Fibroblast of skin of left quadriceps (primary cell): ENCODE measurements at places on chromosomes 16 and 17.

GRCh38 chr16:67847064-67847861 lies at the start of gene CENPT:
Gene CENPT (minus strand): TSS chr16:67847693. CDS start chr16:67833859, 13,834 bp downstream.
- DNase-seq, result no peak

DNA sequence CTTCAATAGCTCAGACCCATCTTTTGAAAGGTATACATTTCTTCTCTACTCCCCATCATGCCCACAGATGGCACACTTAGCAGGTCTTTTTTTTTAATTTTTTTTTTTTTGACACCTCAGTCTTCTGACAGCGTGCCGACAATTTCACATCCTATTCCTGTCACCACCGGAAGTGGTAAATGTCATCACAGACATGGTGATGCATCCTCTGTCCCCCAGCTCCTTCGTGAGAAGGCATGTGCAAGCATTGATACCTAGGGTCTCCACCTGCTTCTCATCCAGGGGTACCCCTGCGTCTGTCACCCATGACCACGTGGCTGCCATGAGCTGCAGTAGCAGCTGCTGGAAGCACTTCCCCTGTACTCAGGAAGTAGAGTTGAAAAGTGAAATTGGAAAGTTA lies 35.6 kb downstream of the ELAC2 start:
- DNase-seq, result no peak

DNA sequence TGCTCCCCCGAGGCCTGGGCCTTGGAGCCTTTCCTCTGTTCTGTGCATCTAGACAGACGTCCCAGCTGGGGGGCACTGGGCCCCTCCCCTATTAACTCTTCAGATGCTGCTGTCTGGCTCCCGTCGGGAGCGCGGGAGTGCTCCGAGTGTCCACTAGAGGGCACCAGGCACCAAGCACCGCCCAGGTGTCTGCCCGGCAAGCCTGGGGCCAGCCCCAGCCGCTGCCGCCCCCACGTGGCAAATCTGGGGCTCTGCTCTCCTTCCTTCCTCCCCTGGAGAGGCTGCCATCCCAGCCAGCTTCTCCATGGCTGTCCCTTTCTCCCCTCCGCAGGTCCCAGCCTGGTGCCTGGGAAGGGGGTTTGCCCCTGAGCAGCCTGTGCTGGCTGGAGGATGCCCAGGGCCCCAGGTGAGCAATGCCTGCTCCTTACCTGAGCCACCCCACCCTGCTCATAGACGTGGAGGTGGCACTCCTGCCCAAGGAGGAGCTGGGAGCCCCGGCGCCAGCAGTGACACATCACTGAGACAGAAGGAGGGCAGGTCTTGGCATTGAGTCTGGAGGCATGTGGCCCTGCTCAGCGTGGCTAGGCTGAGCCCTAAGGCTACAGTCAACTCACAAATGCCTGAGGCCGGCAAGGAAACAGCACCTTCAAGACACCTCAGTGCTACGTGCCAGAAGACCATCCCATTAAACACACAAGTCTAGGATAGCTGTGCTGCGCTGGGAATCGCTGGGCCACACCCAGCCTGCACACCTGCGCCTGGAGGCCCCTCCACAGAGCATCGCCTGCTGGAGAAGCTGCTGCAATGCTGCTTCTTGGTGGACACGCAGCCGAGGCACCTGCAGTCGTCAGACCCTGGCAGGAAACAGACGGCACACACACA lies 19.7 kb downstream of the TMEM235 start:
- DNase-seq, result peak; percentile 63

GRCh38 chr17:4607773-4608187 lies 23.5 kb downstream of the SMTNL2 start:
- DNase-seq, result peak; percentile 31

GRCh38 chr17:48995974-48996721 lies 1.0 kb upstream of the IGF2BP1 start:
- no peak for DNase-seq

- DNase-seq, result no peak
These were observed 57.4 kb downstream of the PLCG2 start for GRCh38 chr16:81836279-81837054.

GRCh38 chr17:38439436-38439835 lies 11.2 kb downstream of the ARHGAP23 start:
- no peak for DNase-seq

GRCh38 chr16:61829631-61830030 lies 206.6 kb downstream of the CDH8 start:
- DNase-seq, result no peak

DNA sequence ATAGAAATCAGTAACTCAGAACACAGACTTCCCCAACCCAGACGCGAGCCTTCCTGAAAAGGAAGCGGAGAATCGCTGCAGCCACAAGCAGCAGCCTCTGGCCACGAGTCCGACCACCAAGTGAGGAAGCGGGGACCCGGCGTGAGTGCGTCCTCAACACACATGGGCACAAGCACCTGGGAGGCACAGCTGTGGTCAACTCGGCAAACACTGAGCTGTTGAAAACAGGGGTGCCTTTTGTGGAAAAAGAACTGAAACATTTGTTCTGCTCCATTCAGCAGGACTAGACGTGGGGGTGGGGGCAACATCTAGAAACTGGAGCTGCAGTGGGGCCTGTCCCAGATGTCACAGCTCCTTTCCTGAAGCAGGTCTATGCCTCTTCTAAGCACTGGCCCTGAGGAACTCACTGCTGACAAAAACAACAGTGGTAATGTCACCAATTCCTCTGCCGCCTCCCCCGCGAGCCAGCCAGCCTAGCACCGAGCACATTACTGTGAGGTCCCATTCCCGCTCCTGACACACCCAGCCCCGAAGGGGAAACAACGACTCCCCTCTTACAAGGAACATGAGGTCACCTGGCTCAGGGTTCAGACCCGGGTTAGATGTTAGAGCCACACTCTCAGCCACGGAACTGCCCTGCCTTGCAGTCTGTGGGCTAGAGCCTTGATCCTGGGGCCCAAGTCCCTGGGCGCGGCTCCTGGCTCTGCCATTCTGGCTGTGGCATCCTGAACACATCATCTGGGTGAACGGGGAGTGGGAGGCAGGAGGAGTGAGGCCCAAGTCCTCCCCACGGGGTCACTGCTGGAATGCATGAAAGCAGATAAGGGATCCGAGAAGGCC lies 29.0 kb downstream of the KDM8 start:
- no peak for DNase-seq

DNA sequence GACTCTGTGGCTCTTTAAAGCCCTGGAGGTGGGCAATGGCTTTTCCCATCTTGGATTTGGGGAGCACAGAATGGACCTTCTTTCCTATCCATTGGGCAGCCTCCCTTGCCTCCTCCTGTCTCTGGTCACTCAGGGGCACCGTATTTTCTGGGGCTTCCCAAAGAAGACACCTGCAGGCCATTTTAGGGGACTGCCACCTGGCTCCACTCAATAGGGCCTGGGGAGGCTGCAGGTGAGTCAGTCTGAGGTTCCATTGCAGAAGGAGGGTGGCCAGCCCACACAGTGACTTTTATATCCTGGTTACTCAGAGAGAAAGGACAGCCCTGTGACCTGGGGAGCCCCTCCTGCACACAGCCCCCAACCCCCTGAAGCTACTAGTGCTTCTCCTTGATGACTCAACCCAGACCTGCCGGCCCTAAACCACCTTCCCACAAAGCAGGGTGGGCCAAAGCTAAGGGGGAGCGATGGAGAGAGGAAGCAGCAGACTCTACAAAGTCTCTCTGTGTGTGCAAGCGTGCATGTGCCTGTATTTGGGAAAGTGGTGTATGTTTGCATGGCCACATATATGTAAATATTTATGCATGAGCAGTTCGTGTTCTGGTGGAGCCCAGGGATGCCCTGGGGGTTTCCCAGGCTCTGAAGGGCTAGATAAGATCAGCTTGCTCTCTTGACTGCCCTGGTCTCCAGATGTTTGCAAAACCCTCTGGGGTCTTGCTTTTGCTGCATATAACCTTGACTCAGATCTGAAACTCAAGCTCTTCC lies 5.0 kb downstream of the CX3CL1 start:
- no peak for DNase-seq

- no peak for DNase-seq
These were observed 745.2 kb downstream of the WWOX start for GRCh38 chr16:78844682-78845081.

DNA sequence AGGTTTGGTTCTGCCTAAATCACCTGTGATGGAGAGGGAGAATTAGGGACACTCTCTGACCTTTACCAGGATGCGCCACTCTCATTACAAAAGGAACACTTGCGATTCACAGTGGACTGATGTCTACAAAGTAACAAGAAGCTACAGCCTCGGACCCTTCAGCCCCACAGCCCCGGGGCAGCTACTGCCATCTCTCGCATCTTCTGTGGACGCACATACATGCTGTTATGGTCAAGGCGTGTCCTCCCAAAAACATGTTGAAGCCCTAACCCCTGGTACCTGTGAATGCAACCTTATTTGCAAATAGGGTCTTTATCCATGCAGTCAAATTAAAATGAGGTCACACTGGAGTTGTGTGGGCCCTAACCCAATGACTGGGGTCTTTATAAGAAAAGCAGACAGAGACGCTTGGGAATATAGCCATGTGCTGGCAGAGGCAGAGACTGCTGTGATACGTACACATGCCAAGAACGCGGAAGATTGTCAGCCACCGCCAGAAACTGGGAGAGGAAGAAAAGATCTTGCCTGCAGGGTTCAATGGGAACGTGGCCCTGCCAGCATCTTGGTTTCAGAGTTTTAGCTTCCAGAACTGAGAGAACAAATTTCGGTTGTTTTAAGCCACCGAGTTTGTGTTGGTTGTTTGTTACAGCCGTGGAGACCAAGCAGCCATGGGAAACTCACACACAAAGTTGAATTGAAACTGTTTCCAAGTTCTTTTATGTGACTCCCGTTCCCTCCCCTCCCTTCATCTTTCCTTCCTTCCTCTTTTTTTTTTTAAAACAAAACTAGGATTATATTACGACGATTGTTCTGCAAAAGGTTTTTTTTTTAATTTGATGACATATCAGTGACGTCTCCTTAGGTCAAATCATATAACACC lies 23.1 kb downstream of the ATP2C2 start:
- no peak for DNase-seq

DNA sequence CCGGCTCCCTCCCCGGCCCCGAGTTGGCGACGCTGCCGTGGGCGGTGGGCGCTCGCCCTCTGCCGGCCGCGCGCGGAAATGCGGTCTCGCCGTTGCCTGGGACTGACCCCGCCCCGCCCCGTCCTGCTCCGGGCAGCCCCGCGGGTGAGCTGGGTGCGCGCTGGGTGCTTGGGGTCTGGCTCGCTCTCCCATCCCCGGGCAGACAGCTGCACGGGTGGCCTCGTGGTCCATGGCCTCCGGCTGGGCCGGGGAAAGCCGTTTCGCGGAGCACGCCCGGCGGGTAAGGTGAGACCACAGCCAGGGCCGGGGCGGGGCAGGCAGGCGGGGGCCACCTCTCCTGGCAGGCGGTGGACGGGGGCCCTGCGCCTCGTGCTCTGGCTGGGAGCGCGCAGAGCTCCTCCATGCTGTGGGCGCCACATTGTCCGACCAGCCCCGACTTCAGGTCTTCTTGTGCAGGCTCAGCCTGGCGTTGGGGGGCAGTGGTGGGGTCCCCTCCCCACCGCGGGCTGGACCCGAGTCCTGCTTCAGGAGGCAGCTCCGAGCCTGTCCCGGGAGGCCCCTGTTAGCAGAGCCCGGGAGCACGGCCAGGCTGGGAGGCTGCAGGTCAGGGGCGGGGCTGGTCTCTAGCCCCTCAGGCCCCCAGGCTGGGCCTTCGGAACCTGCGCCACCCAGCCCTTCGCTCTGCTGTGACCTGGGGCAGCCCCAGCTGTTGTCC lies 7.0 kb upstream of the C1QTNF8 start:
- no peak for DNase-seq

DNA sequence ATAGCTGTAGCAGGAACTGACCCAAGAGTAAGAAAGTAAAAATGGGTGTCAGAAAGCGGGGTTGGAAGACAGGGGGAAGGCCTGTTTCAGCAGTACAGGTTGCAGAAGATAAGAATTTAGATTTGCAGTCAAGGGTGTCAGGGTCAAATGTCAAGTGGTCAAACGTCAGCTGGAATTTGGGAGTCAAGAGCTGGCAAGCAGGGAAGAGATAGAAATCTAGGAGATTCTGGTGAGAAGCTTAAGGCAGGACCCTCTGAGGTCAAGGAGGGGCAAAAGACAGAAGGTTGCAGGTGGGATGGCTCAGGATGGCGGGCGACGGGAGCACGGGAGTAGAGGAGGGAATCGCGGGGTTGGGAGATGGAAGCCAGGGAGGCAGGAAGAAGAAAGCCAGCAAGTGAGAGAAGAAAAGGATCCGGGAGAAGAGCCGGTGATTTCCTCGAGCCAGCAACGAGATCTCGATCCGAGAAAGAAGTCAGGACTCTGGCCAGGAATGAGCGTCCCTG lies 335 bp downstream of the SLC25A35 start:
- DNase-seq, result no peak

GRCh38 chr17:15042311-15042710 lies 222.8 kb downstream of the PMP22 start:
- DNase-seq, result no peak

DNA sequence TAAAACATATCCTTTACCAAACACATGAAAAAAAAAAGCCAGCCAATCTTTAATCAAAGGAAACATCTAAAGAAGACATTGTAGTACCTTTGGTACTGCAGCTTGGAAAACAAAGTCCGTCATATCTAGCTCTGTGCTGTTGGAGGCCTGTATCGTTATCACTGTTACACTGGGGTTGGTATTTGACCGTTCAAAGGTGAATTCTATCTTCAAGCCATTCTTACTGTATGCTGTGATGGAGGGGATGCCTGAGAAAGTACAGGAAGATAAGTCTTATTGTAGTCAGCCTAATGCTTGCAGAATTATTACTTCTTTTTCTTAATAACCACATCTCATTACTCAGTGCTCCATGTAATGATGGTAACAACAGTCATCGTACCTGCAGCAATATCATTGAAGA lies 14.4 kb upstream of the PHLPP2 start:
- no peak for DNase-seq

- no peak for DNase-seq
These were observed 23.9 kb upstream of the ARHGAP23 start for GRCh38 chr17:38404174-38404943.

GRCh38 chr17:80682372-80682771 lies 137.7 kb downstream of the RPTOR start:
- DNase-seq, result no peak

GRCh38 chr17:6422654-6423241 lies 12.2 kb downstream of the AIPL1 start:
- DNase-seq, result no peak

DNA sequence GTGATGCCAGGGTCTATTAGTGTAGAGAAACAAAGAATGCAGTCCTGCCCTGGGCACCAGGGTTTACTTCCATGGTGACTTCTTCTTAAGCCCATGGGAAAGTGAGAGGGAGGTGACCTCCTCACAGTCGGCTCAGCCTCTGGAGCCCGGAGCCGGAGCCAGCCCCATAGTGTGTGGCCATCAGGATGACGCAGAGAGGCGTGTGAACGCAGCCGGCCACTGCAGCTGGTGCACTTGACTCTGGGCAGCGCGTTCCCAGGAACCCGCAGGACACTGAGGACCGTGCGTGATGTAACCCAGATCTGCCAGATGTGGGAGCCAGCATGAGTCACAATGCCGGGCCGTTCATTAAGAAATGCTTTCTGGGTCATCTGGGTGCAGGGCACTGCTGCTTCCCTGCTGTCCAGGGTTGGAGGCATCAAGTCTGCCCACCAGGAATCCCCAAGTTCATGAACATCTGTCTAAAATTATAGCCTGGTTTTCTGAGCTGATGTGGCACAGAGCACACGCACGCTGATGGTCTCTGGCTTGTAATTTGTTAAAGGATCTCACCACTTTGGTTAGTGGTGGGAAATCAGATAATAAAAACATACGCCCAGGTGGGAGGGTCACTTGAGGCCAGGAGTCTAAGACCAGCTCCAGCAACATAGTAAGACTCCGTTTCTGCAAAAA lies 114.1 kb downstream of the PITPNC1 start:
- DNase-seq, result peak; percentile 74
